Urothelium cell line (cell line): ENCODE measurements at places on chromosomes 16 and 17.

- no peak for DNase-seq
Measured at GRCh38 chr17:43027091-43028032, 2.3 kb downstream of the RND2 start.

GRCh38 chr16:77324729-77325128 is 110.1 kb downstream of the ADAMTS18 start:
- DNase-seq, result no peak

DNA sequence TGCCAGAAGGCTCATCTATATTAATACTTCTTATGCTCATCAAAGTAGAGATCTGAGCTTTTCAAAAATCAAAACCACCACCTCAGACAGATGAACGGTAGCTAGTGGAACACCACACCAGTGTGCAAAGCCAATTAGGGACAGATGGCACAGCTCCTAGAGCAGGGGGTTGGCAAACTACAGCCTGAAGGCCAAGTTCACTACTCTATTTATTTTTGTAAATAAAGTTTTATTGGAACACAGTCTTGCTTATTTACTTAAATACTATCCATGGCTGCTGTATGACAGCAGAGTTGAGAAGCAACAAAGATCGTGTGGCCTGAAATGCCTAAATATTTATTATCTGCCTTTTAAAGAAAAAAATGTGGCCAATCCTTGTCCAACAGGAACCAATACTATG is 56.8 kb downstream of the AMFR start:
- no peak for DNase-seq

GRCh38 chr17:4124999-4125398 is 17.8 kb downstream of the ZZEF1 start:
- no peak for DNase-seq

DNA sequence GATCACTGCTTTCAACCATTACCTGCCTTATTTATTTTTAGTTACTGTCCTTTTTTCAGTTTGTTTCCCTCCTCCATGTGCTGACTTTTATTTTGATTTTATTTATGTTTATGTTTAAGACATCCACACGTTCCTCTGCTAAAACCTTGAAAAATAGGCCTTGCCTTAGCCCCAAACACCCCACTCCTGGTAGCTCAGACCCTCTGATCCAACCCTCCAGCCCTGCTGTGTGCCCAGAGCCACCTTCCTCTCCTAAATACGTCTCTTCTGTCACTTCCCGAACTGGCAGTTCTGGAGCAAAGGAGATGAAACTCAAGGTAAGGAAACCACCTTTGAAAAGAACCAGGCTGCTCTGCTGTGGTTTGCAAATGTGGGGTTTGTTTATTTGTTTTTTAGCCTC is 9.3 kb upstream of the STH start:
- no peak for DNase-seq

GRCh38 chr16:77948835-77949234 is 73.5 kb upstream of the CLEC3A start:
- no peak for DNase-seq

DNA sequence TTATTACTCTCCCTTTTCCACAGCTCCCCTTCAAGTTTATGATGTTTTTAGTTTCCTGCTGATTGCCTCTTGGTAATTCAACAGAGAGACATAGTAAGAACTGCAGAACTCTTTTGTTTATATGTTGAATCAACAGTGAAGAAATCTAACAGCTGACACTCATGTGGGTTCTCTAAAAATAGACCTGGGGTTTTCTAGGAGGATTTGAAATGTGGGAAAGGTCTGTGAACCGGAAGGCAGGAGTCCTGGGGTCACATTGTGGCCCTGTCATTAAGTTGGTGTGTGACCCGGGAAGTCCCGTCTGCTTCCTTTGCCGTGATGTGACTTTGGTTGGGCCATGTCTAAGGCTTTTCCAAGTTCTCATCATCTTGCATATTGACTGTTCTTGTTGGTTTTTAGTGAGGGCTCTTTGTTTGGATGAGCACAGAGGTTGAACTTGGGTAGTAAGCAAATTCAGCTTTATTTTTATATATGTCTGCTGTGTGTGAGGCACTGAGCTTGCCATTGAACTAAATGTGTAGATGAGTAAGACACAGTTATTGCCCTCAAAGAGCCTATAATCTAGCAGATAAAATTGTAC is 48.5 kb upstream of the HS3ST3A1 start:
- no peak for DNase-seq

DNA sequence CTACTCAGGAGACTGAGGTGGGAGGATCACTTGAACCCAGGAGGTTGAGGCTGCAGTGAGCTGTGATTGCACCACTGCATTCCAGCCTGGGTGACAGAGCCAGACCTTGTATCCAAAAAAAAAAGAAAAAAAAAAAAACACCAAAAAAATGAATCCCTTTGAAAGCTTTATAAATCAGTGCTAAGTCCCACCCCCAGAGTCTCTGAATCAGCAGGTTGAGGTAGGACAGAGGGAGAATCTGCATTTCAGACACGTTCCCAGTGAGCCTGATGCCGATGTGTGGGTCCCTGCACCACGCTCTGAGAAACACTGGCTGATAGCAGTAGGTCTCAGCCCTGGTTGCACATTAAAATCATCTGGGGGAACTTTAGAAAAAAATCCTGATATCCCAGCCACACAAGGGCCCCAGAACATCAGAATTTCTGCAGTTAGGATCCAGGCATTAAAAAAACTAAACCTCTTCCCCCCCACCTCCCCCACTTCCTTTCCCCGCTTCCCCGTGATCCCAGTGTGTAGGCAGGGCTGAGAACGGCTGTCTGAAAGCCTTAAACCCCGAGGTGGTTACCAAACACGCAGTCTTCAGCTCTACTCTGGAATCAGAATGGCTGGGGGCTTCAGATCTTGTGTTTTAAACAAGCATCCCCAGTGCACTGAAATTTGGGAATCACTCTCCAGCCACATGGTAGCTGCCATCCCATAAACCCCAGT is 27.3 kb upstream of the GPRC5B start:
- DNase-seq, result no peak

DNA sequence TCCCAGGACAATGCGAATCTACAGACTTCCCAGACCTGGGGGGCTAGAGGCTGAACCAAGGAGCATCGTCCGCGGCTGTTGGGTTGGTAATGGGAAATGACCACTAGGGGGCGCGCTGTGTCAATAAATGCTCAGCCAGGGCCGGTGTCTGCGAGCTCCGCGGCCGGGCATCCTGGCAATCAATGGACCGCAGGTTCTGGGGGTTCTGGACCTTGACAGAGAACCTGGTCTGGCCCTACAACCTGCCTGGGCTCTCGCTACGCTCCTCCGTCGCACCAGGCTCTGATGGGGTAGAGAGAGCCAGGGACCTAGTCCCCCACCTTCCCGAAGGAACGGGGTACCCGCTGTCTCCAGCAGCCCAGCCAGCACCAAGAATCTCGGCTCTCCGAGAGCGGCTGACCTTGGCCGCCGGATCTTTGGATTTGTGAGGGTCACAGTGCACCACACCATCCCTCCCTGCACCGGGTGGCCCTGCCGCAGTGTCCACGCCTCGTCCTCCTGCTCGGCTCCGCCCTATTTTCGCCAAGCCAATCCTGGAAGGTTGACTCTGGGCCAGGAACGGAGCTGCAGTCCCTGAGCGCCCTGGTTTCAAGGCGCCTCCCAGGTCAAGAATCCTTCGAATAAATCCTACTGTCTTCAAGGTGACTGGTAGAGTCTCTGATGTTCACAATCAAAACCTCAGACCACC is 20.4 kb upstream of the BEAN1 start:
- DNase-seq, result peak; percentile 89

GRCh38 chr17:49977463-49978389 is 8.7 kb downstream of the DLX4 start:
- DNase-seq, result no peak
